ENCODE measurements at places on chromosomes 13 and 19.

- no peak for DNase-seq
Measured at GRCh38 chr19:32343550-32344262, 1.7 kb upstream of the ZNF507 start.

GRCh38 chr19:40461669-40462221 lies 3.8 kb downstream of the BLVRB start:
- no peak for DNase-seq

- DNase-seq = no peak
Measured at GRCh38 chr13:46982856-46983582, 86.2 kb upstream of the HTR2A start.

GRCh38 chr13:81020010-81020409 lies 679.1 kb upstream of the SPRY2 start:
- no peak for DNase-seq

DNA sequence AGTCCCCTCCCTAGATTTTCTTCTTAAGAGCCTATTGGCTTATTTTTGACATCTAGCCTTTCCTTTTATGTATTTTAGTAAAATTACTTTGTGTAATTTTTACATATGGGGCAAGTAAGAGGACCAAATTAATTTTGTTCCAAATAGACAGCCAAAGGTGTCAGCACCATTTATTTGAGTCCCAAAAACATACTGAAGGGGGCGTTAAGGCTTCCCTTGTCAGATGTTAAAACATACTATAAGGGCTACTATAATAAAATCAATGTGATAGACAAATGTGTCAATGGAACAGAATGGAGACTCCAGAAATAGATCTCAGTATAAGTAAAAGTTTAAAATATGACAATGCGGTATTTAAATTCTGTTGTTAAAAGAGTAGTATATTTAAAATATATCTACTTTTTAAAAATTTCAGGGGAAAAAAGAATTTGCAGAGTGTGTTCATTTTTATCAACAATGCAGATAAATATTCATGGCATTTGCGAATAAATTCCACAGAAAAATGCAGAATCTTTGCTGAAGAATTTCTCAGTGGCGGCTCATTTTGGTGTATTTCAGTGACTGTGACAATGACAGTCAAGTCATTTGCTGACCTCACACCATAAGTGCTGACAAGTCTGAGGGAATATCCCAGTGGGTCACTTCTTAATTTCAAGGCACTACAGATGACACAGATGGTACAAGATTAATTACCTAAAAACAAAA lies 133.7 kb downstream of the MTUS2 start:
- DNase-seq = no peak

Data from AG08396 (cell line).